ENCODE measurements at places on chromosomes 1 and 21.
A peak's percentile ranks its signal among the peaks of the same experiment; 100 is the strongest.

GRCh38 chr1:4397196-4397595 lies 257.2 kb upstream of the AJAP1 start:
- no peak for DNase-seq

- DNase-seq, result peak; percentile 42
These were observed 95.3 kb downstream of the FOXD2 start for GRCh38 chr1:47532921-47533792.

- no peak for DNase-seq
These were observed 413.8 kb downstream of the SMYD3 start for GRCh38 chr1:246093230-246093629.

GRCh38 chr1:234214129-234214910 lies 158.9 kb upstream of the COA6 start:
- no peak for DNase-seq

DNA sequence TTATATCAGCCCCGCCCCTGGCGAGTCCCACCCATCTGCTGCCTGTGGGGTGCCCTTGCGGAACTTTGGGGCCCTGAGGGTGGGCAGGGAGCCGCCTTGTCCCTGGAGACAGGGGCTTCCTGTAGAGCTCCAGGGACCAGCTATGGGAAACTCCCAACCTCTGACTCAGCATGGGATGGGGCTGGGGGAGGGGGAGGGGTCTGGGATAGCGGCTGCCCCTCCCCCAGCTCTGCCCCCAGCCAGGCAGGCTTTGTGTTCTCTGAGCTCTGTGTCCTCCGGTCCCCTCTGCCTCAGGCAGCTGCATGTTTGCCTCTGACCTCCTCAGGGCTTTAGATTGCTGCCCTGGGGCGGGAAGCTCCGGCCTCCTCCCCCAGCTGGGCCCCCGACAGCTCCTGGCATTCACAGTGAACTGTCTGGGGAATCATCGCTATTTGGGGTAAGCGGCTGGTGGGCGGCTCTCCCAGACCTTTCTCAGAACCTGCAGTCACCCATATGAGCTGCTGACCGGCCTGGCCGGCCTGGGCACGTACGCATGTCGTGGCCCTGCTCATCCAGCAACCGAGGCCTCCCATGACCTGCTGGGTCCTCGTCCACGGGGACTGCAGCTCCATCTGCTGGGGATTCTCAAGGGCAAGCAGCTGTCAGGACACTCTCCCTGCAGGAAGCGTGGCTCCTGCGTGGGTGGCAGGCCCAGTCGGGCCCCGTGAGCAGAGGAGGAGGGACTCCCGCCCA lies 17.1 kb downstream of the ARHGEF16 start:
- peak; percentile 16 for DNase-seq

- DNase-seq, result no peak
These were observed 211.0 kb upstream of the DMRTA2 start for GRCh38 chr1:50634251-50634650.

GRCh38 chr1:33163621-33164519 lies 18.0 kb downstream of the TRIM62 start:
- DNase-seq, result no peak

DNA sequence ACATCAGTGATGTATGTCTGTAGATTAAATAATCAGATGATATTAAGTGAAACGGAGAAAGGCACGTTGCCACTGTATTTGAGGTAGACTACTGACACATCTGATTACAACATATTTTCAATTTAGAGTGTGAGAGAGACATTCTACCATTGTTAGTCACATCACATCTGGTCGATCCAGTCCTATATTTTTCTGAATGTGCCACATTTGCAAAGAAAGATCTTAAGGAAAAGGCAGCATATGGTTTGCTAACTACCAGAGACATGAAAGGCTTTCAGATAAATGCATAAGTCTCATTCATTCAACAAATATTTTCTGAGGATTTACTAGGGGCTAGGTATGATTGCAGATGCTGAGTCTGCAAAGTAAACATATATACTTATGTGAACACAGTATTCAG lies 114.3 kb upstream of the RUNX1 start:
- no peak for DNase-seq
